ENCODE measurements at places on chromosomes 7 and 10.

- DNase-seq, result no peak
Observed at GRCh38 chr7:45625714-45626440, 51.7 kb downstream of the ADCY1 start.

DNA sequence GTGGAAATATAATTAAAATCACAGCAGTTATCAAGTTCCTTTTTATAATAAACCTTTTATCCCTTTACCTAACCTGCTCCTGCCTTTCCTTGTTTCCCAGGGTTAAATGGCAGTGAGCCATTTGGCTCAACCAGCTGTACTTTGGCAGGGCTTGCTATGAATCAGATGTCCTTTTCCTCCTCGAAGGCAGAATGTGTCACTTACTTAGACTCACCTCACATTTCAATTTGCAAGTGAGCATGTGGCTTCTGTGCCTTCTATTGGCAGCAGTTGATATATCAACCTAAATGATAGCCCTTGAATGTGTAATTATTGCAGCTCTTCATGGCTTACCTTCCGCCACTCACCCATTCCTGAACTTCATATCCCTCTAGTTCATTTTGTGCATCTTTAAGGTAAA, 301.7 kb downstream of the CSTF2T start:
- no peak for DNase-seq

GRCh38 chr10:80532571-80532970, 5.1 kb upstream of the SH2D4B start:
- DNase-seq, result no peak

DNA sequence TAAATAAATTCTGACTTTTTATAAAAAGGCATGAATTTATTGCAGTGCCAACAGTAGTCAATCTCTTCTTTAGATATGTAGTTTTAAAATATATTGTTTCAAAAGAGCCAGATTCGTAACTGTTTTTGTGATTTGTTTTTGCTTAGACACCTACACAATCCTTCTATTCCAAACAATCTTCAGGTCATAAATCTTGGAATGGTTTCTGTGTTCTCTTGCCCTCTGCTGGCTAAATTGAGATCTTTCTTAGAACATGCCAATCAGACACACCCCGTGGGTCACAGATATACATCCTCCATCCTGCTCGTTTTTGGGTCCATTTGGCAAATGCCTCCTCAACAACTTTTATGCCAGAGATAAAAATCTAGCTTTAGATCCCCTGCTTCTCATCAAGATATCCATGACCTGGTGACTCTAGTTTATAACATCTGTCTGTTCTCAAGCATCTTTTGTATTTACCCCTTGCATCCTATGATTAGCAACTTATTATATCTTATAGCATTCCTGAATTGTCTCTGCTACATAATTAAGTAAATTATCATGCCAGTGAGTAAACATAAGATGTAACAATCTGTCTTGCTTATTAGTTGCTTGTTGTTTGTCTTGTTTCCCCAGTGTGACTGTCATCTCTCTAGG, 35.3 kb upstream of the IFRD1 start:
- DNase-seq, result no peak

- no peak for DNase-seq
Observed at GRCh38 chr7:158409816-158410330, 177.8 kb downstream of the PTPRN2 start.

GRCh38 chr10:118470470-118470869, 125.0 kb downstream of the PRLHR start:
- no peak for DNase-seq

DNA sequence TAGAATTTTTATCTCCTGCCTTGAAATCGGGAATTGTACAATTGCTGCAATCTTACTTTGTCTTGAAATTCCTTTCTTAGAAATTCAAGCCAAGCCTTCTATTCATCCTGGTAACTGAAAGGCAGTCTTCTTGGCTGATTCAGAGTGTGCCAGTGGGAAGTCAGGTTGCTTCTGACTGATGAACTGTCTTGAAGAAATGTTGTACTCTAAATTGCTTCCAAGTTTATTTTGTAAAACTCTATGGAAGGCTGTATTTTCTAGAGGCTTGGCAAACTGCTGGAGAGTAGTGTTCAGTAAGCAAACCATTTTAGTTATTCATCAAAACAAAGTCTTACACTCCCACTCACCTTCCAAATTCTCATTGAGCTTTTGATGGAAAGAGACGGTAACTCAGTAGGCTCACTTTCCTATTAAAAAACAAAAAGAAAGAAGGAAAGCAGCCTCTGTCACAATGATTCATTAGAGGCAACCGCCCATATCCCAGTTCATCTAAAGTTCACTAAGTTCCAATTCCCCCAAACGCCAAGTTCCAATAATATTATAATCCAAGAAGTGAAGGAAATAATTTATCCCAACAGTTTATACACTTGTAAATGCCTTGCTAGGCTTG, 187.9 kb upstream of the MALRD1 start:
- no peak for DNase-seq

DNA sequence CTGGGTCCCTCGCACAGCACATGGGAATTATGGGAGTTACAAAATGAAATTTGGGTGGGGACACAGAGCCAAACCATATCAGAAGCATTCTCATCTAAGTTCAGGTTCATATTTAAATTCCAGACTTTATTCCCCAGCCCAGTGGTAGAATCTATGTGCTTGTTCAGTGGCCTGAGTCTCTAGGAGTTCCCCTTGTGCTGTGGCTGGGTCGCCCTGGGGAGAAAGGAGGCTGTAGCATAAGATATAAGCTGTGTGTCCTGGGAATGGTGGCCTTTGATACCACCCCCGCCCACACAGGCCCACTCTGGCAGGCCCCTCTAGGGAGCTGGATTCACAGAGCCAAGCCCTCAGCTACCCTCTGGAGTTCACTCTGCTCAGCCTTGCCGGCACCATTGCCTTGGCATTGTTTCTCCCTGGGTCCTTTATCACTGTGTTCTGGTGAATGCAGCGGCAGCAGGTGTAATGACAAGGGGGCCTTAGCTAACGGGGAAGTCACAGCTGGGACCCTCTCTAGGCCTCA, 64.2 kb downstream of the MINDY4 start:
- no peak for DNase-seq

GRCh38 chr7:25882151-25882773, 269.7 kb upstream of the NFE2L3 start:
- DNase-seq, result no peak

DNA sequence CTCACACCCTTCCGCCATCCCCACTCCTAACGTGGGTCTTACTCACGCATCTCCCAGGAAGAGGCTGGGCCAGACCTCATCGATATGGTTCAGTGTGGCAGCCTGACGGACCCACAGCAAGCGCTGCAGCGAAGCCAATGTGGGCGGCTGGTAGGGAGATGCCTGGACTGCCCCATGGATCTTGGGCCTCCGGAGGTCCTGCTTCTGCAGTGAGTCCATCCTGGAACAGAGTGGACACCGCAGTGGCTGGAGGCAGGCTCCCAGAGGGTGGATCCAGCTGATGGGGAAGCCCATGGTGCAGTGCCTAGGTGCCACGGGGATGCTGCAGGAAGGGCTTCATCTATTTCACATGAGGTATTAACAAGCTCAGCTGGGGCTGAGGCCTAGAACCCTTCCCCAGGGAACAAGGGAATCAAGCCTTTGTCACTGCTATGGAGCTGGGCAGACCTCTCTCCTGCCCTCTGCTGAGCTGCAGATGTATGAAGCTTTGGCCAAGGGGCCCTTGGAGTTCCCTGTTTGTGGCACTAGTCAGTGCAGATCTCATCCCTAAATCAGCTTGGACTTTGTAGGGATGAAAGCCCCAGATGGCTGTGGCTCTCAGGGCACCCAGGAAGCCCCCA, 13.7 kb upstream of the SAMD8 start:
- DNase-seq, result no peak

DNA sequence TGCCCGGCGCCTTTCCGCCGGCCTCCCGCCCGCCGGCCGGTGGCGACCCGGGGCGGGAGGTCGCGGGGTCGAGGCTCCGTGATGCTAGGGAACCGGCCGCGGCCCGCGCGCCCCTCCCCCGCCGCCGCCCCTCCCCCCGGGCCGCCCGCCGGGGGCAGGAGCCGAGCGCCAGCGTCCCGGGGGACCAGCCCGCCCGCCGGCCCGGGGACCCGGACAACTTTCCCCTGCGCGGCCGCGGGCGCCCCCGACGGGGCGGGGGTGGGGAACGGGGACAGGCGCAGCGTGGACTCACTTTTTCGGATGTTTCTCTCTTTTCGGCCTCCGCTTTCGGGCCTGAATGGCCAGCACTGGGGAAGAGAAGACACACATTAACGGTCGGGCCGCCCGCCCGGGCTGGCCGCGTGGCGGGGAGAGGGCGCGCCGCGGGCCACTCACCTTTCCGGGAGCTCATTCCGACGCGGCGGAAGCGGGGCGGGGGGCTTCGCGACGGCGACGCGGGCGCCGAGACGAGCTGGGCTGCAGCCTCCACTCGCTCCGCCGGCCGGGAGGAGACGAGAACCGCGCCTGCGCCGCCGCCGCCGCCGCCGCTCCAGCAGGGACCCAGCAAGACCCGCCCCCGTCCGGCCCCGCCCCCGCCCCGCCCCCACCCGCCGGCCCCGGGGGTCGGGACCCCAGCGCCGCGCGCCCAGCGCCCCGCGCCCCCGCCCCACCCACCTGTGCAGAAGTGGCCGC, at the start of gene SRPK2:
SRPK2 (minus strand) TSS at position 566 of the 732 bp plus-strand sequence.
- DNase-seq, result peak; percentile 62

DNA sequence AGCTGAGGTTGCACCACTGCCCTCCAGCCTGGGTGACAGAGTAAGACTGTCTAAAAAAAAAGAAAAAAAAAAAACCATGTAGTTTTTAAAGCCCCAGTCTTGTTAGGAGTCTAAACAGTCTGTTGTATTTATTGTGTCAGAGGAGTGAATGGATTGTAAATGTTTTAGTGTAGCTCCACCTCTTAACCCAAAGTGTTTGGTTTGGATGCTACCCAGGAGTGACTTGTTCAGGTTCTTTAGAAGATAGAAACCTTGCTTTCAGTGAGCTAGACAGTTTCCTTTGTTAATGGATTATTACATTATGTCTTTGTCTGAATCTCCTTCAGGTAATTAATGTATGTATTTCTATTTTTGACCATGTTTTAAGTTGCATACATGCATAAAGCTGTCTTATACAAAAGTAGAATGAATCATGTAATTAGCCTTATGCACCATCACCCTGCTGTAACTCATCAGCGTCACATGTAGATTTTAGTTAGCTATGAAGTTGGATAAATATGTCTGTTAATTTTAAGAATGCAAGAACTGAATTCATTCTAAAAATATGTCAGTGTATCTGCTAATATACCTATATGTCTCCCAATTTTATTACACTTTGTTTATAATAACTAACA, 97.7 kb downstream of the TAF3 start:
- no peak for DNase-seq

DNA sequence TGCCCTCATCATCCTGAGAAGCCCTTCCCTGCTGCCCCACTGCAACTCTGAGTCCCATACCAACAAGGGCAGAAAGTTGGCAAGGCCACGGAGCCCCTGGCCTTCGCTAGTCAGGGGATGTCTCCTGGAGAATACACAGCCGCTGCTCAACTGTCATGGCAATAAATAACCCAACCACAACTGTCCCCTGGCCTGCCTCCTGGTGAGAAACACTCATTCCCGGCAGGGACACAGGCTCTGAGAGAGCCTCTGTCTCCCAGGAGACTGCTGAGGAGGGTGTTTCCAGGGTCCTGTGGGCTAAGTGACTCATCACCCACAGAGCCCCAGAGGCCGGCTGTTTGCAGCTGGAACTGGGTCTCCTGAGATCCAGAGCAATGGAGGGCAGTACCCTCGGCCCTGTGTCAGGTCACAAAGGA, 354.1 kb downstream of the TNS3 start:
- DNase-seq, result no peak

DNA sequence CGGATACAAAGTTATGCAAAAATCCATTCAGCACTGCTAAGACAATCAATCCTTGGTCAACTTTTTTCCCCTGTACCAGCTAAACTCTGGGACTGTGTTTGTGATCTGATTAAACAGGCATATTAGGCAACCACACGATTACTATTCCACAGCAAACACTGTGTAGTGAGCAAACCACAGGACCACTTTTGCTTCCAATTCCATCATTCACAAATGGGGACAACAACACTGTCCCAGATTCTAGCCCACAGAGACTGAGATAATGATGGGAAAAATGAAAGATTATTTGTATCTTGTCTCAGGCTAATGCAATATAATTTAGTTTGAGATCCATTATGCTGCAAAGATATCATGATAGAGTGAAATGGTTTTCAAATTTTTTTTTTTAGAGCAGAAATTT, 163.7 kb upstream of the AOAH start:
- DNase-seq, result no peak

- DNase-seq, result no peak
Observed at GRCh38 chr10:79346012-79346340, 1.3 kb upstream of the PPIF start.

DNA sequence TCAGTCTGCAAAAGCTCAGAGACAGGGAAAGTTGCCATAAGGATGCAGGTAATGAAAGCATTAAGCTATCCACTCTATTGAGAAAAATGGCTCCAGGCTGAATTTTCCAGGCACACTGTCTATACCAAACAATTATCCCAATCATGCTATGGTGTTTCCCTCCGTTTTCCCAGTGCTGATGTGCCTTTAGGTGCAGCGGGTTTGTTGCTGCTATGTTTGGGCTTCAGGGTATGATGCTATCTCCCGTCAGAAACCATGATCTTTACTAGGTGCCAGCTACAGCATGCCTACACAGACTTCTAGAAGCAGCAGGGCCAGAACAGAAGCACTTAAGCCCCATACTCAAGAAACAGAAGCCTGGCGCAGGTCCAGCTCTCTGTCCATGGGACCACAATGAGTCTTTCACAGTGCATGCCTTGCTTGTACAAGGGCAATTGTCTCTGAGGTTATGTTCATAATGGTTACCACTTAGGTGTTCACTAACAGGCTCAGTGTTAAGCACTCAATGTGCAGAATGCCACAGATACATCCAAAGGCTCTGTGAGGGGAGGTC, 19.4 kb downstream of the STEAP1B start:
- no peak for DNase-seq

DNA sequence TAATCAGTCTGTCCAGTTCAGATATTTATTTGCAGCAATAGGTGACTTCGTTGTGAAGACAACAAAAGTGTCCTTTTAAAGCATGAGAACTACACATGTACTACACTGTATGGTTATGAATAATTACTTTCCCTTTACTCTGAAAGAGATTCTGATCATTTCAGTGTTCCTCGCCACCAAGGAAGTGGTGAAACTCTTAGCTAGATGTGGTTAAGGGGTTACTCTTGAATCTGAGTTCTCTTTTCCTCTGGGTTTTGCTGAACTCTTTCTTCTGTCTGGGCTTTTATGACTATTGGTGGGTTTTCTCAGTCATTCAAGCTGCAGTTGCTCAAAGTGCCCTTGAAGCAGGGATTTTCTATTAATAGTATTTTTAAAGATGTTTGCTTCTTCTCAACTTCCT, 127.9 kb upstream of the SEM1 start:
- no peak for DNase-seq

GRCh38 chr7:27897441-27897847, 157.5 kb downstream of the TAX1BP1 start:
- no peak for DNase-seq

- no peak for DNase-seq
Observed at GRCh38 chr7:40859076-40859475, 724.3 kb downstream of the SUGCT start.

- no peak for DNase-seq
Observed at GRCh38 chr7:106070201-106070551, 41.9 kb downstream of the SYPL1 start.

GRCh38 chr7:26792576-26792975, 71.8 kb downstream of the SKAP2 start:
- no peak for DNase-seq

GRCh38 chr10:121106611-121107010, 255.4 kb downstream of the WDR11 start:
- DNase-seq, result no peak

GRCh38 chr10:95559896-95560277, 1.3 kb downstream of the SORBS1 start:
- no peak for DNase-seq

- DNase-seq, result no peak
Observed at GRCh38 chr7:139297795-139298194, 43.3 kb upstream of the FMC1 start.

GRCh38 chr7:106542550-106543220, 118.3 kb downstream of the CCDC71L start:
- DNase-seq, result no peak

All from effector CD4-positive, alpha-beta T cell (primary cell).